ENCODE measurements at places on chromosomes 2 and 18.

- DNase-seq = no peak
Measured at GRCh38 chr2:135818937-135819610, 17.9 kb downstream of the LCT start.

- no peak for DNase-seq
Measured at GRCh38 chr2:234650911-234651310, 154.0 kb upstream of the ARL4C start.

- DNase-seq = no peak
Measured at GRCh38 chr2:8478471-8478793, 203.4 kb upstream of the ID2 start.

- no peak for DNase-seq
Measured at GRCh38 chr2:160582490-160583145, 89.0 kb upstream of the RBMS1 start.

DNA sequence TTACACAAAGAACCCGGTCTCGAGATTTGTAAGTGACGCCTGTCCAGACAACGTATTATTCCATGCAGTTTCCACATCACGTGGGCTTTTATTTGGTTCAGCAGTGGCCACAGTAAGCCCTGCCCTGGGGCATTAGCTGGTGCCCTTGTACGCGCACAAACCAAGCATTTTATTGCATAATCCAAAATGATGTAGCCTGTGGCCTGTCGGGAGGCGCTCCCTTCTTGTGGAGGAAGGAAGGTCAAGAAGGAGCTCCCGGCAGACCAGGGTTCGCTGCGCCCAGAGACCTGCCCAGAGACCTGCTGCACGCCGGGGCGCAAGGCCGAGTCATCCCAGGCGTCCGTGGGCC is 179.6 kb upstream of the ALKAL2 start:
- DNase-seq = no peak

GRCh38 chr18:10528439-10528838 is 2.6 kb downstream of the NAPG start:
- DNase-seq = no peak
